Activated CD4-positive, alpha-beta T cell treated with anti-CD3 and anti-CD28 coated beads, Interleukin-2, Interleukin-4, amounts not matched to agents 100 ng/mL and 50 ng/mL, durations not matched to agents 16 hours and 8 hours (primary cell): ENCODE measurements at places on chromosomes 6 and 20.

DNA sequence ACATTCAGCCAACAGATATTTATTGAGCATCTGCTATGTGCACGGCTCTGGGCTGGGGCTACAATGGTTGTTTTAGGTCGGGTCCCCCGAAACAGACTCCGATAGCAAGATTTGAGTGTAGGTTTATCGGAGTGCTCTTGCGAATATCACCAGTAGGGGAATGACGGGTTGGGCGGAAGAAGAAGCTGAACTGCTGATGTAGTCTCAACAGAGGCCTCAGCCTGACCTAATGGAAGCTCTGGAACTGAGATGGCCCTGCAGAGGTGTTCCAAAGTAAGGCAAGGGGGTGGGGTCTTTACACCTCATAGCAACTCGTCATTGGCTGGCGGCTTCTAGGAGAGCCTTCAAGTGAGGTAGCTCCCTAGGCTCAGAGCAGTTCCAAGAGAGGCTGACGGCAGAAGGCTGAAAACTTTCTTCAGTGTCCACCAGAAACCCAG, 1.1 kb downstream of the L3MBTL1 start:
- DNase-seq, result no peak

DNA sequence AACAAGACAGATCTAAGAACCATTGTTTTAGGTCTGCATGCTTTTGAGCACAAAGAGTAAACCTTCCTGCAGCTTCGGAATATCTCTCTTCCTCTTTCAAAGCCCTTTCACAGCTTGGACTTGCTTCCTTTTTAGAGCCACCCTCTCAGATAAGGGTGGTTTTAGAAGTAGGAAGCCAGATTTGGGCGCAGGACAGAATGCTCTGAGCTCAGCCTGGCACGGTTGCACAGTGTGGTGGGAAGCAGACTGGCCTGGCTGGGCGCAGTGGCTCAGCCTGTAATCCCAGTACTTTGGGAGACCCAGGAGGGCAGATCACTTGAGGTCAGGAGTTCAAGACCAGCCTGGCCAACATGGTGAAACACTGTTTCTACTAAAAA, 35.6 kb upstream of the PNRC1 start:
- DNase-seq, result no peak

- DNase-seq, result no peak
These were observed 81.5 kb upstream of the F13A1 start for GRCh38 chr6:6402006-6402405.

GRCh38 chr6:136294621-136295020, 5.0 kb upstream of the BCLAF1 start:
- no peak for DNase-seq

GRCh38 chr6:25835442-25836283, 3.8 kb upstream of the SLC17A1 start:
- no peak for DNase-seq

- no peak for DNase-seq
These were observed 93.7 kb upstream of the SCGN start for GRCh38 chr6:25558155-25558817.

GRCh38 chr6:124090491-124090890, 286.8 kb downstream of the NKAIN2 start:
- no peak for DNase-seq

DNA sequence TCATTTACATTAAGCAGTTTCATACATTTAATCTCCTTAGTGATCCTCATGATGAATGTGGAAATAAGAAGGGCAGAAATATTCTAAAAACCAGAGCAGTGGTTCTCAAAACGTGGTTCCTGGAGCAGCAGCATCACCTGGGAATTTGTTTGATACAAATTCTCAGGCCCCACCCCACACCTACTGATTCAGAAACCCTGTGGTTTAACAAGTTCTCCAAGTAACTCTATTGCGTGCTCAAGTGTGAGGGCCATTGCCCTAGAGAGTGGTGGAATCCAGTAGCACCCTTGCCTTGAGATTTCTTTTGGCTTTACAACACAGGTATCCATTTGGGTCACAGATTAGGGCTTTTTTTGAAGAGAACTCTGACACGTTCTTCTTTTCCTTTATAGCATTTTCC, 354.6 kb upstream of the FLRT3 start:
- DNase-seq, result no peak

GRCh38 chr6:127119102-127120022, 891 bp downstream of the RSPO3 start:
- no peak for DNase-seq

DNA sequence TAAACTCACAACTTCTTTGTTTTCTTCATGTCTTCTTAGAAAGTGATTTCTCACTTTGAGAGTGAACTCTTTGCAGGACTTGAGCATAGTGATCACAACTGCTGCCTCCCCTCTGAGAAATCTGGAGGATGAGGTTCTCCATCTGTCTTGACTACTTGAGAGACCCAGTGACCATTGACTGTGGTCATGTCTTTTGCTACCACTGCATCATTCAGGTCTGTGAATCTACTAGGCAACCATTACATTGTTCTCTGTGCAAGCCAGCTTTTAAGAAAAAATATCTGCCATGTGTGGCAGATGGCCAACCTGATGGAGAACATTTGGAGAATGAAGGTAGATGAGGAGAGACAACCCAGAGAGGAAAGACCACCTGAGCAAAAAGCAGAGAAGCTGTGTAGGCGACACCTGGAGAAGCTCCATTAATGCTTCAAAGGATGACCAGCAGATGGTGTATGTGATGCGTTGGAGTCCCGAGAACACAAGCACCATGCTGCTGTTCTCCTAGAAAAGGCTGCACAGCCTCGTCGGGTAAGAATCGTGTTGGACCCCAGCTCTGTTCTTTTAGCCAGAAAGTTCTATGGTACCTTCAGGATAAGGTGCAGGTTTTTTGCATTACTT, 25.1 kb upstream of the TRIM26 start:
- DNase-seq, result no peak

- DNase-seq, result no peak
These were observed 270.0 kb upstream of the SOX4 start for GRCh38 chr6:21323577-21323976.

DNA sequence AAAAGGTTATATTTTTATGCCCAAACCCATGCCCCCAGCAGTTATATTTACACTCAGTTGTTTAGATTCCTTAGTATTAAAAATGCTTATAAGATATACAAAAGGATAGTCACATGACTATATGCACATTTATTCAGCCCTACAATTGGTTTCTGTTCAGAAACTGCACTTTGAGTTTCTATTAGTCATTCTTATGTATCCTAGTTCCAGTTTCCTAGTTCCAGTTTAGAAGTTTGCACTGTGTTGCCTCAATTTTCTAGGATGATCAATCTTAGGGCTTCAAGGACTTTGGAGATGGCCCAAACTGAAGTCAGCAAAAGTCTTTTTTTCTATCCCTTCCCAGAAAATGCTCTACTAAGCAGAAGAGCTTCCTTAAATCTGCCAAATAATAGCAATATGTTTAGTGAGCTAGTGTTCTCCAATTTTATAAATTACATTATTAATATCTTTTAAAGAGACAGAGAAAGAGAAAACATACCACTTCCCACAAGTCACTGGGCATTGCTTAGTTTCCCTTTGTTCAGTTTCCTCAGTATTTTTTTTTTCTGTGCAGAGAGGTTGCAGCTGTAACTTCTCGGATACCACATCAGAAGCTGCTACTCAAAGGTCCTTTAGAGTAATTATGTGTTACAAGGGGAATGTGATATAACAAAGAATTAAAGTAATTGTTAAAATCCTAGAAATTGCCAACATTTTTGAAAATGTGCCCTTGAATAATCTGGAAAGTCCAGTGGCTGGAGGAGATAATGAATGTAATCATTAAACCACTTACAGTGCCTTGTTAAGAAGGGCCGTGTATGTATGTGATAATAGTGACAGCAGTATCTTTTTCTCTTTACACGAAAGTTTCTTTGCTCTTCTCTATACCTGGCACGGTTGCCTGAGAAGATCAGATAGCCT, 138.8 kb downstream of the KHDRBS2 start:
- DNase-seq, result no peak

- DNase-seq, result no peak
These were observed 3.7 kb downstream of the TPD52L1 start for GRCh38 chr6:125157280-125157679.

- no peak for DNase-seq
These were observed 7.2 kb downstream of the SSTR4 start for GRCh38 chr20:23042270-23042669.

DNA sequence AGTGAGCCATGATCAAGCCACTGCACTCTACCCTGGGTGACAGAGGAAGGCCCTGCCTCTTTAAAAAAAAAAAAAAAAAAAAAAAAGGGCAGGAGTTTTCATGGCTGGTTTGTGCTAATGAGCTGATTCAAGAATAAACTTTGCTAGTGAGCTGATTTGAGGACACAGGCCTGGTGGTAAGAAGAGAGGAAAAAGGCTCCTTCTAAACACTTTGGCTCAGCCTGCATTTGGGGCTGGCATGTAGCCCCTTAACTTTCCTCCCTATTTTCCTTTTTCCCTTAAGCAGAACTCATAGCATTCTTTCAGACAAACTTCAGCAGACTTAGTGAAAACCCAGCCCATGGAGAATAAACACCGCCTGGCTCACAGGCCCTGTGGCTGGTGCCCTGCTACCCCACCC, 432.7 kb downstream of the PTPRT start:
- DNase-seq, result no peak

DNA sequence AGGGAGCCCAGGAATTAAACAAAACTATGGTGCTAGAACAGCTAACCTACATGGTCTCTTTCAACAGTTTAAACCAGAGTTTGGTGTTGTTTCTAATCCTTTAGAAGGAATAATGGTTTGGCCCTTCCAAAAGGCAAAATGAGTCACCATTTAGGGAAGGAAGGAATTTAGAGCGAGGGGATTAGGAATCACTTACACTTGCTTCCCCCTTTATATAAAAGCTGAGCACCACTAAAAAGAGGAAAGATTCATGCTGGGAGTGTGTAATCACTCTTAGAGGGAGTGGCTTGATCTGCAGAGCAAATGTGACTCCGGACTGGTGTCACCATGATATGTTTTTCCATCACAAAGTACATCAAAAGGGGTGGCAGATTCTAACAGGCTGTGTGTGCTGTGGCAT, 63.6 kb downstream of the F13A1 start:
- DNase-seq, result no peak

GRCh38 chr6:109760208-109760607, 69.1 kb downstream of the FIG4 start:
- no peak for DNase-seq

- DNase-seq, result no peak
These were observed 251.9 kb upstream of the IRAK1BP1 start for GRCh38 chr6:78615430-78615904.

DNA sequence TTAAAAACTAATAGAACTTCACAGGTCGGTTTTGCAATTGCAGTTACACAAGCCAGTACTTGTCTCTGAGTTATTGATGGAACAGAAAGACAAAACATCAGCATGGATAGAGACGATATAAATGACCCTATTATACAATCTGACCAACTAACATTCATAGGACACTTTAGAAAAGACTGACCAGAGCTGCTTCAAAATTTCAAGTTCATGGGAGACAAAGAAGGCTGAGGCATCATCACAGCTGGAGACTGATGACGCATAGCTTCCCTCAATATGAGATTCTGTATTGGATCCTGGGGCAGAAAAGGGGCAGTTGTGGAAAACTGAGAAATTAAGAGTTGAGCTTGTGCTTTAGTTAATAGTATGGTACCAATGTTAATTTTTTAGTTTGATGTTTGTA, 174.0 kb downstream of the THBS2 start:
- no peak for DNase-seq

- DNase-seq, result no peak
These were observed 263.5 kb downstream of the CBLN4 start for GRCh38 chr20:55741801-55742200.

- no peak for DNase-seq
These were observed 167.0 kb upstream of the SASH1 start for GRCh38 chr6:148175550-148176188.

DNA sequence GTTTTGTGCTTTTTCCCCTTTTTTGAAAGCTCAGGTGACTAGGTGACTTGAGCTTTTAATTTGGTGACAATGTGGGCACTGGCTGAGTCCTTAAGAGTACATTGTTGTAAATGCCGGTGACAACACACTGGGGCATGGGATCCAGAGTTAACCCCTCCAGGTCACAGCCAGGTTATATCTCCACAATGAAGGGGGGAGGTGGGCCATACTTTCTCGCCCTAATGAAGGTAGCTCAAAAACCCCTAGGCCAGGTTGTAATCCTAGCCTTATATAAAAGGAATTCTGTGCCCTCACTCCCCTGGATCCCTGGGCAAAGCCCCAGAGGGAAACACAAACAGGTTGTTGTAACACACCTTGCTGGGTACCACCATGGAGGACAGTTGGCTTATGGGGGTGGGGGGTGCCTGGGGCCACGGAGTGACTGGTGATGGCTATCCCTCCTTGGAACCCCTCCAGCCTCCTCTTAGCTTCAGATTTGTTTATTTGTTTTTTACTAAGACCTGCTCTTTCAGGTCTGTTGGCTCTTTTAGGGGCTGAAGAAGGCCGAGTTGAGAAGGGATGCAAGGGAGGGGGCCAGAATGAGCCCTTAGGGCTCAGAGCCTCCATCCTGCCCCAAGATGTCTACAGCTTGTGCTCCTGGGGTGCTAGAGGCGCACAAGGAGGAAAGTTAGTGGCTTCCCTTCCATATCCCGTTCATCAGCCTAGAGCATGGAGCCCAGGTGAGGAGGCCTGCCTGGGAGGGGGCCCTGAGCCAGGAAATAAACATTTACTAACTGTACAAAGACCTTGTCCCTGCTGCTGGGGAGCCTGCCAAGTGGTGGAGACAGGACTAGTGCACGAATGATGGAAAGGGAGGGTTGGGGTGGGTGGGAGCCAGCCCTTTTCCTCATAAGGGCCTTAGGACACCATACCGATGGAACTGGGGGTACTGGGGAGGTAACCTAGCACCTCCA, 2.2 kb upstream of the VEGFA start:
- no peak for DNase-seq

- no peak for DNase-seq
These were observed 490.7 kb upstream of the BTBD3 start for GRCh38 chr20:11426948-11427347.

GRCh38 chr20:56060486-56060885, 55.2 kb upstream of the CBLN4 start:
- no peak for DNase-seq

DNA sequence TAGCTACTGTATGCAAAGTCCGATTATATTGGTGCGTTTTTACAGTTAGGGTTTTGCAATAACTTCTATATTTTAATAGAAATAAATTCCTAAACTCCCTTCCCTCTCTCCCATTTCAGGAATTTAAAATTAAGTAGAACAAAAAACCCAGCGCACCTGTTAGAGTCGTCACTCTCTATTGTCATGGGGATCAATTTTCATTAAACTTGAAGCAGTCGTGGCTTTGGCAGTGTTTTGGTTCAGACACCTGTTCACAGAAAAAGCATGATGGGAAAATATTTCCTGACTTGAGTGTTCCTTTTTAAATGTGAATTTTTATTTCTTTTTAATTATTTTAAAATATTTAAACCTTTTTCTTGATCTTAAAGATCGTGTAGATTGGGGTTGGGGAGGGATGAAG, 13.7 kb upstream of the PLCG1 start:
- no peak for DNase-seq

DNA sequence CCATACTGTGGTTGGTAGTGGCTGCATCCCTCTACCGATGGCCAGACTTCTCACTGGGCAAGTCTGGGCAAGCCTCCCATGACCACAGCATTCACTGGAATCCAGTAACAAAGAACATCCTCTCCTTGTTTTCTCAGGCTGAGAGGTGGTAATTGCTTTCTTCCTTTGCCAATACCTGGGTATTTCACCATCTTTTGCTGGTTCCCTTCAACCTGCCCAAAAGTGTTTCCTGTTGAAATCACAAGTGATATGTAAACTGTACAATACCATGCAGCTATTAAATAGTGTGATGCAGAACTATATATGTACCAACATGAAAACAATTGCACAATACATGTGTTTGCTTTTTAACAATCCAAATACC, at the start of gene PTCHD4:
Gene PTCHD4, minus strand, starts transcription at position 55 of the 364 bp plus-strand sequence. CDS start 42,240 bp downstream, outside the sequence.
- DNase-seq, result no peak

GRCh38 chr6:169915769-169916550, 164.5 kb downstream of the ERMARD start:
- no peak for DNase-seq
